ENCODE measurements at places on chromosomes 2 and 18.

DNA sequence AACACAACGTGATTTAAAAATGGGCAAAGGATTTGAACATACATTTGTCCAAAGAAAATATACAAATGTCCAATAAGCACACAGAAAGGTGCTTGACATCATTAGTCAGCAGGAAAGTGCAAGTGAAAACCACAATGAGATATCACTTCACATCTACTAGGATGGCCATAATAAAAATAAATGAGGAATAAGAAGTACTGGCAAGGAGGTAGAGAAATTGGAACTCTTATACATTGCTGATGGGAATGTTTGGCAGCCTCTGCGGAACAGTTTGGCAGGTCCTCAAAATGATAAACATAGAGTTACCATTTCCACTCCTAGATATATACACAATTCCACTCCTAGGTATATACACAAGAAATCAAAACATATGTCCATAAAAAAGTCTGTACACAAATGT, 51.0 kb upstream of the PGAP1 start:
- no peak for DNase-seq

DNA sequence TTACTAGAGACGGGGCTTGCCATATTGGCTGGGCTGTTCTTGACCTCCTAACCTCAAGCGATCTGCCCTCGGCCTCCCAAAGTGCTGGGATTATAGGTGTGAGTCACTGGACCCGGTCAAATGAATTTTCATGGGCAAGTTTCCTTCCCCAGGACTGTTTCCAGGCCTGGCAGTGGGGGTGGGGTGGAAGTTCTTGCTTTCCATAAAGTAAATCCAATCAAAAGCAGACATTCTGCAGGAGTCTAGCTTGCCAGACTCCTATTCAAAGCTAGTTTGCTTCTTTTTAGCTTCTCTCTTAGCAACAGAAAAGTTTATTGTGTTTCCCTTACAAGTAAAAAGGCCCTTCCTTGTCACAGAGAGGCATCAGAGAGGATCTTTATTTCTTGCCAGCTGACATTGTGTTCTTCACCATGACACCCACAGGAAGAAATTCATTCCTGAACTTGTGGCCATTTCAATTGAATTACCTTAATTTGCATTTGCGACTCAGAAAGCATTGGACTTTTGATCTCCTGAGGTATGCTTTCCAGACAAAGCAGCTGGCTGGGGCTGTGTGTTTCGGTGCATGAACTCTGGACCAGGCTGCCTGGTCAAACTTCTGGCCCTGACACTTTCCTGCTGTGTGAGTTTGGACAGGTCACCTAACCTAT, 37.9 kb downstream of the LYPD1 start:
- no peak for DNase-seq

DNA sequence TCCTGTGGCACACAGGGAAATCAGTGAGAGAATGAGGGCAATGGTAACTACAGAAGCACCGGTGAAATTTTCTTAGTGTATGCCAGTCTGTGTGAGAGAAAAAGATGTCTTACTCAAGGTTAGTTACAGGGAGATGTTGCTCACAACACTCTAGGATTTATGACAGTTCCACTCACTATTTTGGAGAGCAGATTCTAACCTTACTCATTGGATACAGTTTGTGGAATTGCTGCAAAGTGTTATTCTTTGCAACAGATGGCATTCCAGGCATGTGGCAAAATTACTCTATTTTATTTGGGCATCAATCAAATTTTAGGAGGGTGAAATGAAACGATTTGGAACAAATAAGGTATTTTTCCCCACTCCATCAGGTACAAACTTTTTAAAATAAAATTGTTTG, 449.1 kb downstream of the PIK3C3 start:
- DNase-seq = no peak

DNA sequence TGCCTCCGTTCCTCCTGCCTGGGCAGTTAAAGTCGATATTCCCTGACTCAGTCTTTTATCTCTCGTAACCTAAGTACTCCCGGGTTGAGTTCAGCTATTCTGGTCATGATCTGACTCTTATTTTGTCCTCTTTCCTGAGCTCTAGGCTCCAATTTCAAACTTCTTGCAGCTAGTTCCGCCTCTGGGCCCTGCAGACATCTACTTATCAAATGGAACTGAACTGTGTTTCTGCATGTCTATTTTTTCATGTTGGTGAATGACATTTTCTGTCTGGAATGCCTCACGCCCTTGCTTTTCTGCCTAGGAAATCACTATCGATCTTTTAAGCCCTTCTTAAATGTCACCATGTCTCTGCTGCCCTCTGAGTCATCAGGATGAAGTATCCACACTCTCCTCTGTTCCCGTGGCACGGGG, 101.5 kb downstream of the VAPA start:
- no peak for DNase-seq

DNA sequence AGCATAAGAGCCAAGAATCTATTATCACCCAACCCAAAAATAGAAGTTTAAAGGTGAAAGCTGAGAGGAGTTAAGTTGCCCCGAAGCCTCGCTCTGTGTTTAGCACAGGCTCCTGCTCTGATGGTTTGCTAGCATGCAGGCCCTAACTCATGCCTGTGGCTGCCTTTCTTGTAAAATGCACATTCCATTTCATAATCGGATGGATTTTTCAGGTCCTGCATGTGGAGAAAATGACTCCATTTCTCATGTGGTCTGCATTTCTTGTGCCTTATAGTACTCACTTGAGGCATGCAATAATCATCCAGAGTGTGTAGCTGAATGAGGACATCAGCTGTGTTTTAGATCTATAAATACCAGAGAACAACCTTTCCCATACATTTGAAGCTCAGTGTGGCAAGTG, 381.8 kb downstream of the CPS1 start:
- DNase-seq = no peak

DNA sequence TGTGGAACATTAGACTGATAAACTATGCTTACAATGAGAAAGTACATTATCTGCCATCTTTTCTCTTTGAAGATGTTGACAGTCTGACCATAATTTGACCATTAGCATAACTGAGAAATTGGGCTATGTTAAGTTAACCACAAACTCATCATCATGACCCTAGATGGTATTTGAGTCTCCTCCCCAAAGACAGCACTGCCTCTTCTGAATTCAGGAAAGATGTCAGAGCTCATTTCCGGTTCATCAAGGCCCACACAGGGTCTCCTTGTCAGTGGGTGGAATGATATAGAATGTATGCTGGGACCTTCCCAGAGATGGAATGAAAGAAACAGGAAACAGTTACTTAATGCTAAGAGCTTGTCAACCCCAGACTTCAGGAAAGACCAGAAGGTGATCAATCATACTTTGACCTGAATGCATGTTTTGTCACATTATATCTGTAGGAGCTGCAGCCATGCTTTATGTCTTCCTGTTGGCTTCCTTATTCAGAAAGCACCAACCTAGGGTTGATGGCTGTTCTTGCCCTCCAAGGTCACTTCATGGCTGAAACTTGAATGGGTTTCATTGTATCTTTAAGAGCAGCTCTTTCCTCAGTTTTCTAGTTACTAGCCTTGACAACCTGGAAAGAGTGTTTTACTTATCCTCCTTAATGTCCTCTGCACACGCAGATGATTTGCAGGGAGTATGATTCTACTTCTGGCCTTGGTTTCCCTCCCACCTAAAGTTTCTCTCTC, 99.1 kb upstream of the NEUROD1 start:
- no peak for DNase-seq

GRCh38 chr2:218285604-218286003, 6.7 kb downstream of the TMBIM1 start:
- no peak for DNase-seq

- peak; percentile 92 for DNase-seq
These were observed 82.6 kb upstream of the TANK start for GRCh38 chr2:161077367-161078210.

DNA sequence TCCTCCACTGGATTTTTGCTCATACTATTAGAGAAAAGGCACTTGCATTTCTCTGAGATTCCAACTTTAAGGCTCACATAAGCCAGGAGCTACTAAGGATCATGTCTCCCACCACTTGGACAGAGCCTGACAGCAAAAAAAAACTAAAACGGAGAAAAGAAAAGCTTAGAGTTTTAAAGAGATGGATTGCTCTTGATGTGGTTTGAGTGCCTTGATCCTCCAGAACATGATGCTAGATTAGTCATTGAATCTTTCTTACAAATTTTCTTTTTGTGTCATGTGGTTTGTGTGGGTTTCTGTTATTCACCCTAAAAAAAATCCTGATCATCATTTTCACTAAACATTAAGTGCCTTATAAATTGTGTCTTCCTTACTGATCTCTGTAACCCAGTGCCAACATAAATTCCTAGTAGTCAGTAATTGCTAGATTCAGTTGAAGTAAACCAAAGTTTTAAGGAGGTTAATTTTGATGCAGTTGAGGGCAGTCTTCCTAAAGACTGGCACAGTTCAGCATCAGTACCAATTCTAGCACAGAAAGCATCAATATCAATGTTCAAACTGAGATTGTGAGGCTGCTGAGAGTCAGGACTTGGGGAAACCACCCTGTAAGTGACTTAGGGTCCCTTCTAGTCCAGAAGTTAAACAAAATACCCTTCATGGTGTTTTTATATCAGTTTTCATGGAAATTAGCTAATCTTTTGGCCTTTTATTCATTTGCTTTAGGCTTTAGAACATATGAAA, 206.3 kb downstream of the RAD51AP2 start:
- DNase-seq = no peak

DNA sequence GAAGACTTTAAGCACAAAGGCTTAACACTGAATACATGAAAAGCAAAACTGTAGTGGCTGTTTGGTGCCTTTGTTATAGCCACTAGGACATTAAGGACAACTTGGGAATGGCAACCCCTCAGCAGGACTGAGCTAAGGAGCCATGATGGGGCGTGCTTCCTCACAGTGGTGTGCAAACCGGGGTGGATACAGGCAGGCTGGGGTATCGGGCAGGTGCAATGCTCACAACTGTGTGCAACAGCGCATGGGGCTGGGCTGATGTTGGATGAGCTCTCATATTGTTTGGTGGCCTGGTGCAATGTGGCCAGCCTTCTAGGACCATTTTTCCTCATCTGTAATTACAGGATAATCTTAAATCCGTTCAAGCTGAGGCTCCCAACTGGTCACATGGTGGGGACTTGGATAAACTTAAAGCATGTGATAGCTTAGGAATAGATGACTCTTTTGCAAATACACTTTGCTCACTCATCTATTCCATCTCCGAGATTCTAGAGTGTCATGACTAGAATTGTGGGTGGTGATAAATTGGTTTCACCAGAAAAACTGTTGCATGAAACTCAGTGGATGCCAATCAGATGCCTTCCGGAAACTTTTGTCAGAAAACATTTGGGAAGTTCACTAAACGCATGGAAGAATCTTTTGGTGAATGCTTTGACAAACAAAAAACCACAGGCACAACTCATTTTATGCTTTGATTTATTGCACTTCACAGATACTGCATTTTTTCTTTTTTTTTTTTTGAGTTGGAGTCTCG, 116.5 kb downstream of the PXDN start:
- no peak for DNase-seq

All from activated CD8-positive, alpha-beta T cell treated with anti-CD3 and anti-CD28 coated beads for 36 hours (primary cell).